Pancreas (tissue), 10 donors: ENCODE measurements at places on chromosomes 1 and 21. TPM values are rescaled to one million over a fixed set of nuclear protein-coding genes. Genes with fewer than 3 reads are reported as not detected.

DNA sequence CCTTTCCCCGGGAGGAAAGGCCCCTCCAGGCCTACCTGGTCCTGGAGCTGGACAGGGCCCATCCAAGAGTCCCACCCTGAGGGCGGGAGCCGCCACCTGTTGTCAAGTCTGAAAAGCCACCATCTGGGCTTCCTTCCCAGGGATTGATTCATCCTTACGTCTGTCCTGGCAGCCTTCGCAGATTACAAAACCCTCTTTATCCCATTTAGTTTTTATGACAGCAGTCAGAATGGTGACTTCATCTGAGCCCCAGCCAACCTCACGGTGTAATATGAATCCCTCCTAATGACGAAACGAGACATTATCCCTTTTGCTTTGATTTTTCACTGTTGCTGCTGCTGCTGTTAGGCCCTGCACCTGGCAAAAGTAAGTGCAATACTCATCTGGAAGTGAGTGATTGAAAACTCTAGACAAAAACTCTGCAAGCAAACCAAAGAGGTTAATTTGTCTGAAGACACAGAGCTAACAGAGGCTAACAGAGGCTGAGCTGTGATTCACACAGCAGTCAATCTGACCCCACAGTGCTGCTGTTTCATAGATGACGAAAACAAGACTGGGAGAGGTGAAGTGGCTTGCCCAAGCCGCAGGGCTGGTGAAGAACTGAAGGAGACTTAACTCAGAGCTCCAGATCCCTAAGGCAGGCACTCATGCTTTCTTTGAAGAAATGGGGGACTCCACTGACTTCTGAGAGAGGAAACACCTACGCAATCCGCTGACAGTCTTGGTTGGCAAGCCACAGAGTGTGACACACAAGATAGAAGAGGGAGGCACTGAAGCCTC is 30.0 kb upstream of the S100A7 start:
- no peak overlapping the region for H3K4me3 ChIP-seq
- peak overlapping the region; percentile 45 for H3K27ac ChIP-seq
- no peaks in the 10 kb centered on the region for H3K4me1 ChIP-seq

DNA sequence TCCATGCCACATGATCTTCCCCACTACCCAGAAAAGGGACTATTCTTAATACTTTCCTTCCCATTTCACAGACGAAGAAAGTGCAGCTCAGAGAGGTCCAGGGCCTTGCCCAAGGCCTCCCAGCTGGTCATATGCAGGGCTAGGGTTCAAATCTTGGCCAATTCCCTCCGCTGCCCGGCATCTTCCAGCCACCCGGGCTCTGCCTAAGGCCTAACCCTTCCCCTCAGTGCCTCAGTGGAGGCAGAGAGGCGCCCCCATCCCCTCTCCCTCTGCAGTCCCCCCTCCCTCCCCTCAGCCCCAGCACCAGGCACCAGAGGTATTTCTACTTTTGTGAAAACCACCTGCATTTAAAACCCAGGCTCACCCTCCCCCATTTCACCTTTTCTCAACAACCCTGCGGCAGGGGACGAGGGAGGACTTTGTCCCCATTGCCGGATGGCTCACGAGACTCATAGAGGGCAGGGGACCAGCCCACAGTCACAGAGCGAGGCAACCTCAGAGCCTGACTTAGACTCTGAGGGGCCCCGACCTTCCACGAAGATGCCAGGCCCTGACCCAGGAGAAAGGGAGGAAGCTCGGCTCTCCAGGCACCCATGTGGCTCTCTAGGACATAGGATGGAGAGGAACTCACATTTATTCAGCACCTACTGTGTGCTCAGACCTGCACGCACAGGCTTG is 12.3 kb downstream of the LAPTM5 start:
- H3K4me1 ChIP-seq: no peaks in the 10 kb centered on the region
- no peak overlapping the region for H3K4me3 ChIP-seq
- H3K27ac ChIP-seq: no peak overlapping the region
- no peaks in the 10 kb centered on the region for H3K27me3 ChIP-seq

DNA sequence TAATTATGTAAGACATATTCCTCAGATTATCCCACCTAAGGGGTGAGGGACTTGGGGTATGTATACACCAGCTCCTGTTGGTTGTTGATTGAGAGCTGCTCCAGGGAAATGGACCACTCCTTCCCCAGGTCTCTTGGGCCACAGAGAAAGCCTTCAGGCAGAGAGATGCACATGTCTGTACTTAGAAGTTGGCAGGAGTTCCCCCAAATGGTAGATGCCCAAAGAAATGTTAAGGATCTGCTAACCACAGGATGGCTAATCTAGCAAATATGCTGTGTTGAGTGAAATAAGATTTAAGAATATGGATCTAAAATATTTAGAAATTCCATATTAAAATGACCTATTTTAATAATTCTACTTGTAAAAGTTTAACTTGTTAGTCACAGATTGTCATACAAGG is 100.8 kb upstream of the DNAH14 start:
- H3K4me3 ChIP-seq: no peak overlapping the region
- DNase-seq: no peak
- no peaks in the 10 kb centered on the region for H3K36me3 ChIP-seq
- H3K27me3 ChIP-seq: no peaks in the 10 kb centered on the region
- H3K4me1 ChIP-seq: no peaks in the 10 kb centered on the region

DNA sequence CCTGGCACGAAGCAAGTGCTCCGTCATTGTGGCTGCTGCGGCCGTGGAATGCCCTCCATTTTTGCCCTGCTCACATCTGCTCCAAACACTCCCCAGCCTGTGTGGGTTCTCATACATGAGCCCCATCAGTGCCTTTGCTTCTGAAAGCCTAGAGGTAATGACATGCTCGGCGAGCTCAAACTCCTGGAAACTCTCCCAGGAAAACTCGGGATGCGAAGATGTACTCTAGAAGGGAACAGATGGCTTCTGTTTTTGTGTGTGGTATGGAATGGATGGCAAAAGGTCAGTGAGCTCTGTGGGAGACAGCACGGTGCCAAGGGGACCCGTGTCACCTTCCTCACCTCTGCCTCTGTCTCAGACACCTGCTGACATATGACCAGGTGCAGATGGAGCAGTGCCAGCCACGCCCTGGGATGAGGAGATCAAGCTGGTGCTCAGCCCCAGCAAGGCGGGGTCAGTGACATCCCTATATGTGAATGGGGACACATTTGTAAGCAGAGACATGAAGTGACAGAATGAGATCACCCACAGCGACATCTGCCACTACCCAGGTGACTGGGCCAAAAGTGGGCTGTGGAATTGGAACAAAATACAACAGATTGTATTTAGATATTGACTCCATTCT is 84.1 kb upstream of the COX20 start:
- DNase-seq: no peak
- no peaks in the 10 kb centered on the region for H3K36me3 ChIP-seq
- no peaks in the 10 kb centered on the region for H3K27me3 ChIP-seq
- H3K27ac ChIP-seq: no peak overlapping the region
- no peak overlapping the region for H3K4me3 ChIP-seq

GRCh38 chr1:31609514-31610118 is 7.9 kb upstream of the HCRTR1 start:
- H3K4me1 ChIP-seq: no peaks in the 10 kb centered on the region
- H3K36me3 ChIP-seq: no peaks in the 10 kb centered on the region
- no peak overlapping the region for H3K27ac ChIP-seq
- H3K4me3 ChIP-seq: no peak overlapping the region
- DNase-seq: no peak

DNA sequence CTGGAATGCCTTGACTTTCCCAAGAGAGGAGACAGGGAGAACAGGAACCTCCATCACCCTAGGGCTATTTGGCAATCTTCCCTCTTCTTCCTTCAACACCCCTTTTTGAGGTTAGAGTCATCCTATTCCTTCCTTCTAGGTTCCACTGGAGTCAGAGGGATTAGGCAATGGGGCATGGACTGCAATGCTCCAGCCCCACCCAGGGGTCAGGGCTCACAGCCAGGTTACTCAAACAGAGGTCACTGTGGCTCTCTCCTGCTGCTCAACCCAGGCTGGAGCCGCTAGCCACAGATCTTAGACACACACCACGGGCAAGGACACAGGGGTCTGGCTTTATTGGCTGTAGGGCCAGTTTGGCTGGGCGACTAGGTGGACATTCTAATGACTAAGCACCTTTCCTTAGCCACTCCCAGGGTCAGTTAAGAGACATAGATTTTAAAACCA is 145.5 kb upstream of the NRIP1 start:
- peak; percentile 27 for DNase-seq
- no peak overlapping the region for H3K27ac ChIP-seq
- no peaks in the 10 kb centered on the region for H3K36me3 ChIP-seq
- no peak overlapping the region for H3K4me3 ChIP-seq
- H3K27me3 ChIP-seq: no peaks in the 10 kb centered on the region

- no peak overlapping the region for H3K4me3 ChIP-seq
- H3K27ac ChIP-seq: no peak overlapping the region
- DNase-seq: no peak
These were observed 240.2 kb downstream of the USH2A start for GRCh38 chr1:216183007-216183406.

- no peak overlapping the region for H3K27ac ChIP-seq
- no peaks in the 10 kb centered on the region for H3K36me3 ChIP-seq
- no peak for DNase-seq
- H3K4me3 ChIP-seq: no peak overlapping the region
These were observed 135.0 kb upstream of the COL6A1 start for GRCh38 chr21:45846373-45847160.

DNA sequence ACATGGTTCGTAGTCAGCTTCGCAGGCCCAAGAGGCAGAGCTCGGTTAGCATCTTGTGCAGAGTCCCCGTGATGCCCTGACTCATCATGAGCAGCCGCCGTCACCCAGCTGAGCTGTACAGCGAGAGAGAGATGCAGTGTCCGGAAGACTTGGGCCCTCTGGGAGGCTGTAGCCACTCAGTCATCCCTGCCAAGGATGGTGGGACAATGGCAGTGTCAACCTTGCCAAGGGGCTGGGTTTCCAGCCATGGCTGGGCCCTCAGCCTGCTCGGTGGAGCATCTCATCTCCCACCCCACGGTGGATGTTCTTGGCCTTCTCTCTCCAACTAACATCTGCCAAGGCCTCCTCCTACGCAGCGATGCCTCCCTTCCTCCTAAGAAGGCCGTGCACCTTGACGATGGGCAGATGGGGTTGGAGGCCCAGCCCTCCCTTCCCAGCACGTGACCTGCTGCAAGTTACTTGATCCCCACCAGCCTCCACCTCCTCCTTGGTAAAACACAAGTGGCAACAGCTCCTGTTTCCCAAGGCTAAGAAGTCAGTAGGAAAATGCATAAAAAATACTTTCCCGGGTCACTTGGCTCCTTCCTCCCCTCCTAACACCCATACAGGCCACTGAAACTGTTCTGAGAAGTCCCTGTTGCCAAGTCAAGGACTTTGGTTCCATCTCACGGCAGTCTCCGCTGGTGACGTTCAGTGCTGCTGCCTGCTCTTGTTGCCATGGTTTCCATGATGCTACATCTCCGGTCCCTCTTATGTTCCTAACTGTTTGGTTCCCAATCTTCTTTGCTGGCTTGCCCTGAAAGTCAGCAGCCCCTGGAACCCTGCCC is 384.7 kb upstream of the VAMP3 start:
- H3K4me1 ChIP-seq: no peaks in the 10 kb centered on the region
- no peak overlapping the region for H3K4me3 ChIP-seq
- H3K27me3 ChIP-seq: no peaks in the 10 kb centered on the region
- no peak overlapping the region for H3K27ac ChIP-seq

- H3K27ac ChIP-seq: peak overlapping the region; percentile 20
- no peak overlapping the region for H3K4me3 ChIP-seq
- no peaks in the 10 kb centered on the region for H3K36me3 ChIP-seq
- no peaks in the 10 kb centered on the region for H3K27me3 ChIP-seq
These were observed 202.6 kb downstream of the APP start for GRCh38 chr21:25967901-25968438.

GRCh38 chr1:23419180-23419579 is 5.4 kb downstream of the TCEA3 start:
- peak overlapping the region; percentile 2 for H3K27ac ChIP-seq
- no peak overlapping the region for H3K4me3 ChIP-seq
- H3K4me1 ChIP-seq: peaks cover 46% of the 10 kb centered on the region

- H3K27ac ChIP-seq: no peak overlapping the region
- H3K4me1 ChIP-seq: no peaks in the 10 kb centered on the region
- no peaks in the 10 kb centered on the region for H3K27me3 ChIP-seq
- no peak overlapping the region for H3K4me3 ChIP-seq
- H3K36me3 ChIP-seq: no peaks in the 10 kb centered on the region
- DNase-seq: no peak
These were observed 4.5 kb upstream of the LCE1F start for GRCh38 chr1:152770411-152770810.

DNA sequence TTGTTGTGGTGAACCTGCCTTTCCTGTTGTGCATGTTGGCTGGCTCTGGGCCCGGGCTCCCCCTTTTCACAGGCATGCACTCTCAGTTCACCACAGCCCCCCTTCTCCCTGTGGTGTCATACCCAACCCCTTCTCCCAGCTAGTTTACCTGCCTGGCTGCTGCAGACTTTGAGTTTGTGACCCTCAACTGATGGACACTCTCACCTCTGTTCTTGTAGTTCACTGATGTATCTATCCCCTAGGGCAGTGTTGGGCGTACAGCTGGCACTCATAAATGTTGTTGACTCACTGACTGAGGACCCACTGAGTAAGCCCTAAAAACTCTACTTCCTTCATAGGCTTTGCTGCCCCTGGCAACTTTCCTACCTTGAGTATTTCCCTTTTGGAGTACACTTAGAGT is 54.9 kb downstream of the WDR64 start:
- no peak for DNase-seq
- H3K27ac ChIP-seq: no peak overlapping the region
- no peaks in the 10 kb centered on the region for H3K27me3 ChIP-seq
- no peaks in the 10 kb centered on the region for H3K36me3 ChIP-seq

GRCh38 chr1:154767315-154768240 is 102.5 kb downstream of the KCNN3 start:
- no peaks in the 10 kb centered on the region for H3K27me3 ChIP-seq
- no peak overlapping the region for H3K27ac ChIP-seq
- no peak for DNase-seq
- H3K4me3 ChIP-seq: no peak overlapping the region
- H3K36me3 ChIP-seq: no peaks in the 10 kb centered on the region

The KCNJ10 gene
- polyA plus RNA-seq: 0.05 TPM

The RXRG gene
- 10.4 TPM for polyA plus RNA-seq

The UBIAD1 gene
- 6.6 TPM for polyA plus RNA-seq

The SELP gene
- 8.3 TPM for polyA plus RNA-seq

The ZNF683 gene
- not detected for polyA plus RNA-seq

The RNU1-1 gene
- polyA plus RNA-seq: not detected

The RHOU gene
- polyA plus RNA-seq: 7.8 TPM

The ST6GALNAC5 gene
- polyA plus RNA-seq: 0.76 TPM
